ENCODE measurements at places on chromosomes 12 and 14.

- DNase-seq, result no peak
Observed at GRCh38 chr12:131831635-131832041, 3.4 kb downstream of the MMP17 start.

DNA sequence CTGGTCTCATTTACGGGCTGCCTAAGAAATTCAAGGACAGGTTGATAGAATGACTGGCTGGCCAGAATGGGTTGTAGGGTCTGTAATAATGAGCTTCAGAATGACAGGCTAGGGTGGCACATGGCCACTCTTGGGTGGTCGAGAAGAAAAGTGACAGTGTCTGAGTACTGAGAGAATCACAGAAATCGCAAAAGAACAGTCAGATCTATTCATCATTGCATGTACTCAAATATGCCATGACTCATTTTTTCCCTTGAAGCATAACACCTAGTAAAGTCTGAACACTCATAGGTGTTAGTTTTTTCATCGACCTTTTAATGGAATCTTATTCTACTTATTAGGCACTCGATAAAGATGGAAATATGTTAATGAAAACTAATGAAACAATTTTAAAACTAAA lies 37.8 kb upstream of the SEL1L start:
- peak; percentile 37 for DNase-seq

- no peak for DNase-seq
Observed at GRCh38 chr14:100975671-100976070, 72.1 kb upstream of the RTL1 start.

DNA sequence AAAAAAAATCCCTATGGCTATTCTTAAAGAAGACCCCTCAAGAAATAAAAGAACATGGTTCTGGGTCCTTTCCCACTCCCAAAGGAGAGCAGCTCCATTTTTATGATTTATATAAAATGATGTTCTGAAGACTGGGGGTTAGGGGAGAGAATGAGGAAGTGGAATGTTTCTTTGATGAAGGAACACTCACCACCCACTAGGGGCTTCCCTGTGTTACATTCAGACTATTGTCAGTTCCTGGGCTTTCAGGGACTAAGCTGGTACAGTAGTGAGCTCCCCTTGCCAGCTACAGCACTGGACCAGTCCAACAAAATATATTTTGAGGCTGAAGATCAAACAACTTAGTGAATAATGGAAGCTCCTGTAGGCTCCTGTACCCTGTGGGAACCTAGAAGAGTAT lies 98.9 kb downstream of the HMGA2 start:
- DNase-seq, result no peak

- DNase-seq, result no peak
Observed at GRCh38 chr12:52198454-52199215, 6.8 kb upstream of the KRT80 start.

DNA sequence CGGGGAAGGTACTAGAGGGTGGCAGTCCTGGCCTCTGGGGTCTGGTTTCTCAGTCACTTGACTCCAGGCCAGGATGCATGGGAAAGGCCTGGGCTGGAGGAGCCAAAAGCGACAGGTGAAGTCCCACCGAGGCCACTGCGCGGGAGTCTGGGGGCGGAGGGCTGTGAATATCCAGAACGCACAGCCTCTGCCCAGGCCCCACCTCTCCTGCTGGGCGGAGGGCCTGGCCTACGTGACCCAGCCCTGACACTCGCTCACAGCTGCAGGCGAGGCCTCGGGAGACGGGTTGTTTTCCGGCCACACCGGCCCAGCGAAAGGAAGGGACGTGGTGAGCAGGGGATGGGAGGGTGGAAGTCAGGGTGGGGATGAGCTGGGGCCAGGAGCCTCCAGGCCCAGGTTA lies 91.2 kb downstream of the RFLNA start:
- no peak for DNase-seq

DNA sequence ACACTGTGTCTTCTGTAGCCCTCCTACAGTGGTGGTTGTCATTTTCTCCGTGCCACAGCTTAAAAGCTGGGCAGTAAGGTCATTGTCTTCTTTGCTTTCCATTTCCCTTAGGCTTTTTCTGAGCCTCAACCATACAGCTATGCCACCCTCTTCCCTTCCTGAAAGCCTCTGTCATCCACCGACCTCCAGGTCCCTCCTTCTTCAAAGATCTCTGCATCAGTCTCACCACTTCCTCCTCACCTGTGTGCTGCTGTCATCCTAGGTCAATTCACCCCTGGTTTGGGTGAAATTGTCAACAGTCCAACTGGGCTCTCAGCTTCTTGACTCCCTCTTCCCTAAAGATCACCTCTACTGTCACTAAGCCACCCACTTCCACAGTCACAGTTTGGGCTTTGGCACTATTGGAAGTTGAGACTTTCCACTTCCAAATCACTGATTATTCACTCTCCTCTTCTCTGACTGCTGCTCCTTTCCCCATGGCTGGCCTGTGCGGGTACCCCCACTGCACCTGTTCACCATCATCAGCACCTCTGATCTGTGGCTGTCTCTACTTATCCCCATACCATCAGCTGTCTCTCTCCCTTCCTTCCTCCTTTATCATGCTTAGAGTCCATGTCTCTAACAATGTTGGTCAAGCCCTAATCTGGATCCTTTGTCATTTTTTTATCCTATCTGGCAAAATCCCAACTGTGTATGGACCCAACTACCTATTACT lies 15.5 kb upstream of the TSPAN9 start:
- no peak for DNase-seq

GRCh38 chr12:1882850-1883470 lies 35.5 kb downstream of the CACNA2D4 start:
- DNase-seq, result no peak

- DNase-seq, result peak; percentile 79
Observed at GRCh38 chr12:68557011-68557730, 53.5 kb upstream of the RAP1B start.

GRCh38 chr12:61563665-61564450 lies 696.3 kb upstream of the USP15 start:
- DNase-seq, result no peak

DNA sequence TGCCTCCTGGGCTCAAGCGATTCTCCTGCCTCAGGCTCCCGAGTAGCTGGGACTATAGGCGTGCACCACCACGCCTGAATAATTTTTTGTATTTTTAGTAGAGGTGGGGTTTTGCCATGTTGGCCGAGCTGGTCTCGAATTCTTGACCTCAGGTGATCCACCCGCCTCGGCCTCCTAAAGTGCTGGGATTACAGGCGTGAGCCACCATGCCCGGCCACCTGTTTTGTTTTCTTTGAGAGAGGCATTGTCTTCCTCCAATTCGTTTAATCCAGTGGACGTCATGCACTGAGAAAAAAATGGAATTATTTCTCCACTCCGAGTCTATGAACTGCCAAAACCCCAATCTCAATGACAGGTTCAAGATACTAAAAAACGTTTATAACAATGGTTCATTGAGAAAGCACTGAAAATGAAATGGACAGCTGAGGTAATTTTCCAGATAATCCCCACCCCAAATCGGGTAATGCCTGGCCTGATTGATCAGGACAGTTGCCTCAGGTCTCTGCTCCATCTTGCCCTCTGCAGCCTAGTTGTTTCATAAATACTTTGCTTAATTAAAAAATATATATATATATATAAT lies 132.7 kb upstream of the PARP11 start:
- DNase-seq, result no peak

DNA sequence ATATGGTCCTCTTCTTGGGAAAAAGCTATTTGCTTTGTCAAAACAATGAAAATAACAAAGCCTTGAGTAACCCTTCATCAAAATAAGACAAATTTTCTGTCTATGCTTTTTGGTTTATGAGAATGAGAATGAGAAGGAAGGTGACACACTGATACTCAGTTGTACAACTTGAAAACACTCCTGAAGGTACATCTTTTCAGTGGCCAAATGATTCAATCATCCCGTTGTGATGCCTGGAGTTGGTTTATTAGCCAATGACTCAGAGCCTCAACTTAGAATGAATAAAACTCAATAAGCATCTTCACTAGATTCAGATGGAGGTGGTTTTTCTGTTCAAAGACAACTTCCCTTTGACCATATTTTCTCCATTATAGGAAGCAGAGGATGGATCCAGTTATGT lies 7.8 kb upstream of the CALM1 start:
- peak; percentile 47 for DNase-seq

DNA sequence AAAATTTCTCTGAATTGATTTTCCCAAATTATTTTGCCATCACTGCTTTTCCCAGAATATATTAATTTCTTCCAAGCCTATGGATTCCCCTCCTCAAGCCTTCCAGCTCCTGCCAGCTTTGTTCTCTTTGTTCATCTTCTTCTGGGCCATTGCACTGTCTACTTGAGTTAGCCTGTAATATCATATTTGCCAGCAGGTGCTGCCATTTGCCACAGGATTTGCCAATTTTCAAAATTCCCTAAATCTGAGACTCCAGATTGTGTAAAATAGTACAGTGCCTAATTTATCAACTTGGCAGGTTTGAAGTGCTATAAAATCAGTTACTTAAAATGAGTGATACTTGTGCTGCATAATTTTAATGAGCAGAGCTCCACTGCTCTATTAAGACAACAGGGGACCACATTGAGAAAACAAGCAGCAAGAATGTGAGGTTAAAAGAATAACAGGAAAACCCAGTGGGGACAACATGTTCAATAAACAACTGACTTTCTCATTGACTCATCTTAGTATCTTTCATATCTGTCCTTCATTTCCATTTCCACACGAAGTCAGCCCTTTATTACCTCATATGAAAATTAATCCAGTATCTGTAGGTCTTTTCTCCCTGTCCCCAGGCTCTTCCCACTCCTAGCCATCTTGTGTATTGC lies 84.6 kb upstream of the CCDC196 start:
- DNase-seq, result peak; percentile 39

GRCh38 chr14:66281036-66281776 lies 205.0 kb upstream of the CCDC196 start:
- DNase-seq, result no peak

DNA sequence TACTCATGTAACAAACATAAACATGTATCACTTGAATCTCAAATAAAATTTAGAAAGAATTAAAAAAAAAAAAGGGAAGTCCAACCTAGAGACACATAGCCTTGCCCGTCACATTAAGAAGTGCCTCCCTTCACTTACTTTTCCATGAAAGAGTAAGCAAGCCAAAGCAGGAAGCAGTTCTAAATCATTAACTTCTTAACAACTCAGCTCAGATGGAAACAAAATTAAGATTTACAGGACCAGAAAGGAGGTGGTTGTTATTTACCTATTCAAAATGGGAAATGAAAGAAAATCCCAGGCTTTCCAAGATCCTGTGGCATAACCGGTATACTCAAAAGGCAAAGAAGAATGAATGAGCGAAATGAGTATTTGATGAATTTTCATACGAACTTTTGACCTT lies 258.6 kb upstream of the DCN start:
- no peak for DNase-seq

DNA sequence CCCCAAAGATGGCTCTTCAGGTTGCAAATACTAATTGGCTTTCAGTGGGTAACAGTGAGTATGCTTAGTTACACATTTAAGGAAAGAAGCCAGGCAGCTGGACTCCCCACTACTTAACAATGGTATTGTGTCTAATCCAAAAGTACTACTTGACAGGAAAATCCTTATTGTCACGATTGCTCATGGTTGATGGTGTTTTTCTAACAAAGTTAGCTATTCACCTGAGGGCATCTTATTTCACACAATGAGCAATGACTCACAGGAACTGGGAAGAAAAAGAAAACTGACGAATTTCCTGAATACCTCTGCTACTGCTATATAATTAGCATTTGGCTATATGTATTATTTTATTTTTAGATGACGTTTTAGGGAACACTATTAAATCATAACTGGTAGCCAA lies 33.4 kb upstream of the ALG10 start:
- peak; percentile 91 for DNase-seq

- peak; percentile 39 for DNase-seq
Observed at GRCh38 chr12:89369166-89369565, 16.9 kb upstream of the DUSP6 start.

DNA sequence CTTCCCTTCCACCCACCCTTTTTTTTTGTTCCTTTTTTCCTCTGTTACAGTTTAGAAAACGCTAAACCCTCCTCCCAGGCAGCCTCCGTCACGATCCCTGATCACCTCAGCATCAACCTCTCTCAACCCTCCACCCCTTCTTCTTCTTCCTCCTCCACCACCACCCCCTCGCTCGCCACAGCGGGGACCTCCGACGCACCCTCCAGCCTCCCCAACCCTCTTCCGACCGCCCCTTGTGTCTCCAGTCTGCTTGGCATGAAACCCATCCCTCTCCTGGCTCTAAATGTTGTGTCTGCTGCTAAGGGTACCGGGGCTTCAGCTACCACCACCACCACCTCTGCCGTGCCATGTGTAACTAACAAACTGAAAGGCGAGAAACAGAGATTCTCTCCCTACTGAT lies 22.9 kb downstream of the PCBP2 start:
- DNase-seq, result no peak

DNA sequence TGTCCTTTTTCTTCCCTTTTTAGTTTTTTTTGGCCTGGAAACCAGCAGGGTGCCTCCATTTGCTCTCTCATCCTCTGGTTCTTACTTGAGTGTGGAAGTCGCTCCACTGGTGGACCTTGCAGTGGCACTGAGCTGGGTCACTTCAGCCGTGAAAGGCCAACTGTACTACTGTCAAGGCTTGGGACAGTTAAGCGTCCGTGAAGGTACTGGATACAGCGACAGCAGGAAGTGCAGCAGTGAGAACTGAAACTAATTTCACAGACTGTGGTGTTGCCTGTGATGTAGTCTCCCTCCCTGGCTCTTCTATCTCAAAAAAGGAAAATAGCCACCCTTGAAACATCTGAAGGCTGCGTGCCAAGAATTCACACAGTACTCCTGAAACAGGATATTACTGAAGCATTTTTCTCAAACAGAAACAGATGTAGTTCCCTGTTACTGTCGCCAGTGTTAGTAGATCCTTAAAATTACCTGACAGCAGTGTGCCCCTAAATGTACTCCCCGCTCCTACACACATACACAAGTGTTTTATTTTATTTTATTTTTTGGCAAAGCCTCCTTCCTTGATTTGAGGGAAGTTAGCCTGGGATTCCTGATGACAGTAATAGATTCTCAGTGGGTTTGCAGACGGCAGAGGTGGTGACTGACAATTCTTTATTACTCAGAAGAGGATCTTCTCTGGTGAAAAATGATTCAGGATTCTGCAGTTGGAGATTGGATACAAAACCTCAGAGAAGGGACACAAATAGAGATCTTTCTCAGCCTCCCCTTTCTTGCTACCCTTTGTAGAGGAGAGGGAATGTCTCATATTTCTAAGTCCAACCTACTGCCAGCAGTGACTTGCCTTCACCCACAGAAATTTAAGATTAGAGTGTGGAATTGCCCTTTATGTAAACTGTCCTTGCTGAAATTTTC lies 4.4 kb downstream of the SUSD6 start:
- peak; percentile 23 for DNase-seq

- DNase-seq, result no peak
Observed at GRCh38 chr12:92357584-92358261, 212.1 kb upstream of the BTG1 start.

GRCh38 chr14:98169170-98169587 lies 1102.8 kb downstream of the BCL11B start:
- no peak for DNase-seq

GRCh38 chr12:103326190-103326589 lies 169.6 kb downstream of the C12orf42 start:
- peak; percentile 20 for DNase-seq

- DNase-seq, result no peak
Observed at GRCh38 chr14:53896726-53897125, 59.9 kb downstream of the BMP4 start.

Measured in epithelial cell of esophagus (primary cell).